ENCODE measurements at places on chromosomes 13 and 19.

GRCh38 chr13:101205408-101205807, 210.9 kb downstream of the NALCN start:
- no peak for DNase-seq

DNA sequence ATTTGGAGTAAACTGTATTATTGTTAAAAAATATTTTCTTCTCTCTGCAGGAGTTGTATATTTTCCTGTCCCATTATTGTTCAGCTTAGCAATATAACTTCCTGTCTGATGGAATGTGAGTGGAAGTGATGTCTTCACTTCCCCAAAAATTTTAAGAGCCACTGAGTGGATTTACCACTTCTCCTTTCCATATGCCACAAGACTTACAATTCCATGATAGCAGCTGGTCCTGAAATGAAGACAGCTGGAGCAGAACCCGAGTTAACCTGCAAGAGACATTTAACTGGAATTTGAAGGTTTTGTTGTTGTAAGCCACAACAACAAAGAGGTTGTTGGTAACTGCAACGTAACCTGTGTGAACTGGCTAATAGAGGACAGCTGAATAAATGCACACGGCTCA, 23.4 kb upstream of the TBC1D4 start:
- no peak for DNase-seq

DNA sequence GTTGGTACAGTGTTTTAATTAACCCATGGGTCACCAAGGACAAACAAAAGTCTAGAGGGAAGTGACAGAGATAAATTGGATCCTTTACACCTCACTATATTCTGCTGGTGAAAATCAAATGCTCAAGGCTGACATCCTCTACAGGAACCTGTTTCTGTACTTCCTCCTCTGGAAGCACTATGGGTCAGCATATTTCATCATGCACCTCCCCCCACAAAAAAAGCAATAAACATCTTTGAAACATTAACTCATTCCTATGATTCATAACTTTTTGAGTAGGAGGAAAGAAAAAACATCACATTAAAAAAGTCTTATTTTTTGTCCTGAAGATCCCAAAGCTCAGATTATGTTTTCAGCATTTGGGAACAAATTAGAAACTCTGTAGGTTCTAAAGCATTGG, 588.3 kb upstream of the SGCG start:
- no peak for DNase-seq

DNA sequence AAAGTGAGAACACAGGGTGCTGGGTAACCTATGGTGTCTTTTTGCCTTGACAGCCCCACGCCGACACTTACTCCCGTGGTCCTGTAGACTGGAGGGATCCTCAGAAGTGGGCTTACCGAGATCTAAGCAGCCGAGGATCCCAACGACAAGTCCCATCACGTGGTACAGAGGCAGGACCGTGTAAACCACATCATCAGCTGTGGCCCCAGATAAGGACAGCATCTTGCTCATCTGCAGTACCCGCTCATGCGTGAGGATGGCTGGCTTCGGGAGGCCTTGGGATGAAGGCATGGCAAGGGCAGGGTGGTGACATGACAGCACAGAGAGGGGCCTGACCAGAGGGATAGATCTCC, 2.1 kb downstream of the SLC27A5 start:
- DNase-seq, result no peak

- DNase-seq, result no peak
These were observed 34.4 kb downstream of the CCDC70 start for GRCh38 chr13:51895906-51896888.

GRCh38 chr19:31294189-31294588, 55.0 kb downstream of the TSHZ3 start:
- no peak for DNase-seq

- no peak for DNase-seq
These were observed 11.5 kb upstream of the TINCR start for GRCh38 chr19:5579286-5579685.

DNA sequence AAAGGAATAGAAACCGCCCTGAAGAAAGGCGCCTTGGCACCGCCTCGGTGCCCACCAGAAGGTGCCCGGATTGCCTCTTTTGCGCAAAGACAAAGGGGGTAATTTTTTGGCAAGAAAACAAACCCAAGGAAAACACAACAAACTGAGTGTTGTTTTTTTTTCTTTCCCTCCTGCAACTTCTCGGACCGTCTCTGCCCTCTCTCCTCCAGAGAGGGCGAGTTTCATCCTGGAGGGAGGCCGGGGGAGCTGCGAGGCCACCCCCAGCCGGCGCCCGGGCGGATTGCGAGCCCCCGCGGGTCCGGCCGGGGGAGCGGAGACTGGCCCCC, 2.3 kb downstream of the ZNF536 start:
- DNase-seq, result no peak

DNA sequence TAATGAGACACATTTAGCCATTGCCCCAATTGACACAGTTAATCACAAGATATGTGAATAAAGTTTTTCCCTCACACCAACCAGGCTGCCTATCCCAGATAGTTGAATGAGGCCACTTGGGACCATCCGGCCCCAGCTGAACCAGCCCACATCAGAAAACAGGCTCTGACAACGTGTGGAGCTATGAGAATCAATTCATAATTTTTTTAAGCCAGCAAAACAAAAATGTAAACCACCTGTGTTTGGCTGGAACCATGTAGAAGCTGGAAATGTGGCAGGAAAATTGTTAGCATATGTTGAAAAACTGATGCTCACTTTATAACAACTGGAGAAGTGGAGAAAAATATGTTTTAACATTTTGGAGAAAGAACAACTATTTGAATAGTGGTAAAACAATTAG, 1161.3 kb downstream of the SLITRK1 start:
- no peak for DNase-seq

GRCh38 chr19:28468701-28469459, 744.1 kb downstream of the UQCRFS1 start:
- no peak for DNase-seq

GRCh38 chr13:84430446-84430845, 548.2 kb upstream of the SLITRK1 start:
- DNase-seq, result no peak

GRCh38 chr13:98433654-98434053, 143.3 kb downstream of the STK24 start:
- DNase-seq, result no peak

GRCh38 chr19:55253842-55254624, 4.8 kb downstream of the PPP6R1 start:
- no peak for DNase-seq

DNA sequence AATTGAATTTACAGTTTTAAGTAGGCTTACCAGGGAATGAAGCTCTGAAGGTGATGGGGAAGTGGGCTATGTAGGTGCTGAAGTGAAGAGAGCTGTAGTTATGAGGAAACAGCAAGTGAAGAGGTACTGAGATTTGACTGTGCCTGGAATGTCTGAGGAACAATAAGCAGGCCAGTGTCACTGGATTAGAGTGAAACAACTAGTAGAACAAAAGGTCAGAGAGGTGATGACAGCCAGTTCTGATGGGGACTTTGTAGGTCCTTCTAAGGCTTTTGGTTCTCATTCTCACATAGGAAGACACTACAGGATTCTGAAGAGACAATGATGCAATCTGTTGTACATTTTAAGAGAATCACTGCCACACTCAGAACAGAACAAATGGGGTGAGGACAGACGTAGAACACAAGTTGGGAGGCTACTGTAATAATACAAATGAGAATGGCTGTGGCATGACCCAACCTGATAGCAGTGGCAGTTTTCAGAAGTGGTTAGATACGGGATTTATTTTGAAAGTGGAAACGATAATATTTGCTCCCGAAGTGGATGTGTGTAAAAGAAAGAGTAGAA, 130.8 kb downstream of the MYCBP2 start:
- DNase-seq, result no peak

GRCh38 chr13:77029436-77029835, 2.5 kb upstream of the FBXL3 start:
- no peak for DNase-seq

DNA sequence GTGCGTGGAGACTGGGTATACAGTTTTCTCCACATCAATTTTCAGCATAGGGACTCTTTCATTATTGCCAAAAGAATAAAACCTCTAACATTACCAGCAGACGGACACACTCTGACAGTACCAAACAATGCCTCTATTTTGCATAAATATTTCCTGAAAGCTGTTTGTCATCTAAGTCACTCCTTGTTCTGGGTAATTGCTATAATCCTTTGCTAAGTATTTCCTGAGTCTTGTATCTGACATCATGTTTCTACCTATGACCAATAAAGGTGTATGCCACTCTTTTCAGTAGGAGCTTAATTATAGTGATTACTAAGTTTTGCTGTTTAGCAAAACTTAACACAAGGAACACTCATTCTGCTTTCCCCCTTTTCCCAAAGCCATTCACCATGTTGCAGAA, 886.5 kb downstream of the SLITRK6 start:
- no peak for DNase-seq

GRCh38 chr13:29294821-29295220, 300.7 kb downstream of the SLC7A1 start:
- no peak for DNase-seq

GRCh38 chr13:46757640-46758039, 39.3 kb downstream of the ESD start:
- no peak for DNase-seq

DNA sequence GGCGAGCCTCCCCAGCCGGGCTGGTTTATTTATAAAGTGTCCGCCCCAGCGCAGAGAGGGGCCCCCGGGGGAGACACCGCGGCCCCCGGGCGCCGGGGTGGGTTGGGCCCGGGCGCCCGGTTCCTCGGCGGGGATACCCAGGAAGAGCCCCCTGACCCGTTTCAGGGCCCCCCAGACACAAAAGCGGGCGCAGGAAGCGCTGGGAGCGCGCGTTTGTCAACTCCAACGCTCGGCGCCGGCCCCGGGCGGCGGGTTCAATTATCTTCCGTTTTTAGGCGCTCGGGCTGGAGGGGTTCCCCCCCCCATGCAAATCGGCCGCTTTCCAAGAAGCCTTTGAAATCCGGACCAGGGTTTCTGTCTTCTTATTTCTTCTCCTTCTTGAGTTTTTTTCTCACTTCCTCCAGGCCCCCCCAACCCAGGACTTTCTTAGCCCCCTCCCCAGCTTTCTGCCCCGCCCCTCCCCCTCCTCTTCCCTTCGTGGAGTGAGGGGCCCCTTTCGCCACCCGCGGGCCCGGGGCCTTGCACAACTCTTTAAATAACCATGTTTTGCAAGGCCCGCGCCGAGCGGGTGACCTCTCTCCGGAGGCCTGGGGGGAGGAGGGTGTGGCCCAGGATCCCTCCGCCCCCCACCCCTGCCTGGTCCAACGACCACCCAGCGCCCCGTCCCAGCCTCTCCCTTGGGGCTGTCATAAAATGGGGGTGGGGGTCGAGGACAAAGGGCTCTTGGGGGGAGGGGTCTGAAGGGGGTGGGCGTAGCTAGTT, 935 bp downstream of the ARID3A start:
- DNase-seq, result no peak

- DNase-seq, result no peak
These were observed 30.4 kb upstream of the IRS2 start for GRCh38 chr13:109816808-109817203.

DNA sequence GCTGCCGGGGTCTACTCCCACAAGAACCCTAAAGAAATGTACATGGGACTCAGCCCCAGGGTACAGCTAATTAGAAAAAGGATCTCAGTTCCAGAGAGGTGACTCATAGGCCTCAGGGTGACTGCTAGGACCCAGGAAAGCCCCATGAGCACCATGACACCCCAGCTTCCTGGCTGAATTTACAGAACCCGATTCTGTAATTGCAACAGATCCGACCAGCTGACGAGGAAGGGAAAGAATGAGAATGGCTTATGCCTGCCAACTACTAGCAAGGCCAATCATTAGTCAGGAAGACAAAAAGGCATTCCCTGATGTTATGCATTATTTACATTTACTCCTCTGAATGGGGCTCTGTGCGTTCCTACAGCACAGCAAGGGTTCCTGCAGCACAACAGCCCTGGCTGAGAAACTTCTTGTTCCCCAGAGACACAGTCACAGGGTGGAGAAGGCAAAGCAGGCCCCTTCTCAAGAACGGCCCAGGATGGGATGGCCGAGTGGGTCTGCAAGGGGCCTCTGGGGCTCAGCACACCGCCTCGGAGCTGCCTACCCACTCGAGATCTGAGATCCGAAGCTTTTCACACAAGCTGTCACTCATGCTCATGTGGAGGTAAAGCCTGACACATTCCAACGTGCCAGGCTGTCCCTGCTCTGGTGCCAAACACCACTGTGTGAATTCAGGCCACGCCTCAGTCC, 27.2 kb downstream of the PBX4 start:
- no peak for DNase-seq

- no peak for DNase-seq
These were observed 45.3 kb downstream of the CDK8 start for GRCh38 chr13:26299168-26299750.

- no peak for DNase-seq
These were observed 9.7 kb downstream of the F2RL3 start for GRCh38 chr19:16898361-16899015.

DNA sequence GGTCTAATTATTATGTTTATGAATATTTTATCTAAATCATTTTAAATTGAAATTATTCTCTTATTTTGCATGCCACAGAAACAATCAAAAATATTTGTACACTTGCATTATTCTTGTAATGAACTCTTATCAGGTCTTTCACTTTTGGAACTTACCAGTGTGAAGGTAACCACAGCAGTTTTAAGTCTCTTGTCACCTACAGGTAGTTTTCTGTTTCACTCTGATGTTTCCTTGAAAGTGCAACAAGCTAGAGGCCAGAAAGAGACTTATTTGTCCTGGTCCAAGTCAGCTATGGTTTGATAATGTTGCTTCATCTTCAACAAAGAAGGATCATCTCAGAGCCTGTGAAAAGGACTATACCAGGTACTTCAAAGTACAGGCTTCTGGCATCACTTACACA, 133.4 kb upstream of the NBEA start:
- DNase-seq, result no peak

- no peak for DNase-seq
These were observed 31.7 kb upstream of the USP29 start for GRCh38 chr19:57088133-57088532.

DNA sequence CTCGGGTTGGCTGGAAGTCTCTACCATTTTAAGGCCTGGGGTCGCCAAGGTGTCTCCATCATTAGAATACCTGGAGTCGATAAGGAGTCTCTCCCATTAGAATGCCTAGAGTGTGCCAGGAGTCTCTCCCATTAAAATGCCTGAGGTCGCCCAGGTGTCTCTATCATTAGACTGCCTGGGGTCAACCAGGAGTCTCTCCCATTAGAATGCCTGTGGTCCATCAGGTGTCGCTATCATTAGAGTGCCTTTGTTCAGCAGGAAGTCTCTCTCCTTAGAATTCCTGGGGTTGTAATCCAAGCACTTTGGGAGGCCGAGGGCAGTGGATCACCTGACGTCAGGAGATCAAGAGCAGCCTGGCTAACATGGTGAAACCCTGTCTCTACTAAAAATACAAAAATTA, 1533.0 kb downstream of the UQCRFS1 start:
- DNase-seq, result no peak

DNA sequence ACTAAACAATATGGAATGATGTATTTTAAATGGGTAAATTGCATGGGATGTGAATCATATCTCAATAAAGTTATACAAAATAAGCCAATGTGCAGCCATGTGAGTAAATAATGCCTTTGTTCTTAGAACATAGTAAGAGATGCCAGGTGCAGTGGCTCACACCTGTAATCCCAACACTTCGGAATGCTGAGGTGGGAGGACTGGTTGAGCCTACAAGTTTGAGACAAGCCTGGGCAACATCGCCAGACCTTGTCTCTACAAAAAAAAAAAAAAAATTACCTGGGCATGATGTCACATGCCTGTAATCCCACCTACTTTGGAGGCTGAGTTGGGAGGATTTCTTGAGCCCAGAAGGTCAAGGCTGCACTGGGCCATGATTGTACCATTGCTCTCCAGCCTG, 230.7 kb downstream of the RFC3 start:
- no peak for DNase-seq
